ENCODE measurements at places on chromosomes 7 and 10. TPM values are rescaled to one million over a fixed set of nuclear protein-coding genes. Genes with fewer than 3 reads are reported as not detected.

Gene SPDYE3
- total RNA-seq = not detected

Gene GRM8
- total RNA-seq = not detected

Gene AMPH
- 0.07 TPM for total RNA-seq

Gene ATG9B
- total RNA-seq = 4.0 TPM

Gene FOXP2
- total RNA-seq = not detected

Gene DENND2A
- total RNA-seq = not detected

Gene TACR2
- not detected for total RNA-seq

Gene NAT16
- not detected for total RNA-seq

Gene NET1
- 21.3 TPM for total RNA-seq
